ENCODE measurements at places on chromosomes 12 and 14.

DNA sequence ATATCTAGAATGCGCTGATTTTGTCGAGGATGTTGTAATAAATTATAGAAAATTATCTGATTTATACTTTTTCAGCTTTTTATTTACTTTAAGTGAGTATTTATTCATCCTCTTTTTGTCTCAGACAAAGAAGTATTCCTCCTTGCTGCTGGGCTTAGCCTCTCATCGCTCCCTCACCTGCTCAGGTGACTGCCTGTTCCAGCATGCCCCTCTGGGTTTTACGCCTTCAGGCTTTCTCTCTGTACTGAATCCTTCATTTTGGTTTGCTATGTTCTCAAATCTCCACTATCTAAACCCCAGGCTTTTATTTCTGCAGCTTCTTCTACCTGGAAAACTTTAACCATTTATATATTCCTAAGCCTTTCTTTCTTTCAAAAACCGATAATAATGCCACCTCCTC is 1650.9 kb upstream of the SEL1L start:
- DNase-seq = no peak

GRCh38 chr12:46490635-46491034 is 118.1 kb upstream of the SLC38A2 start:
- DNase-seq = no peak

GRCh38 chr12:7747246-7747645 is at the start of gene CLEC4C:
Gene CLEC4C (minus strand): TSS chr12:7747375. CDS start chr12:7747348, 27 bp downstream.
- DNase-seq = no peak

DNA sequence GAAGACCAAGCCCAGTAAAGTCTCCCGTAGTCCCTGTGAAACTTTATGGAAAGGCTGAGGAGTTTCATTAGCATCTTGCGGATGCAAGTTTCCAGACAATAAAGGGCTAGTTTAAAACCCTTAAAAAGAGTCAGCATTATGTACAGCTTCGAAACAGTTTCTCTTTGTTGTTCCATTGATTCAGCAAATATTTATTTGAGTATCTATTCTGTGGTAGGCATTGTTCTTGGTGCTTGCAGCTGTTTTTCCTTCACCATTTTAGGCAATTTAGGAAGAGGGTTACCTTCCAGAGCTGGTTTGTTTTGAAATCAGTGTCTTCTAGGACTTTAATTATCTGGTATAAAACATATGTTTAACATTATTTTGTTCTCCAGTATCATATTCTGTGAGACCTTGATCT is 1.5 kb downstream of the SLIRP start:
- DNase-seq = no peak

- DNase-seq = no peak
These were observed 351.0 kb upstream of the FKBP4 start for GRCh38 chr12:2443776-2444175.

GRCh38 chr12:76037130-76038103 is 5.8 kb upstream of the PHLDA1 start:
- peak; percentile 33 for DNase-seq

GRCh38 chr12:8687846-8688601 is 9.8 kb upstream of the RIMKLB start:
- peak; percentile 22 for DNase-seq

DNA sequence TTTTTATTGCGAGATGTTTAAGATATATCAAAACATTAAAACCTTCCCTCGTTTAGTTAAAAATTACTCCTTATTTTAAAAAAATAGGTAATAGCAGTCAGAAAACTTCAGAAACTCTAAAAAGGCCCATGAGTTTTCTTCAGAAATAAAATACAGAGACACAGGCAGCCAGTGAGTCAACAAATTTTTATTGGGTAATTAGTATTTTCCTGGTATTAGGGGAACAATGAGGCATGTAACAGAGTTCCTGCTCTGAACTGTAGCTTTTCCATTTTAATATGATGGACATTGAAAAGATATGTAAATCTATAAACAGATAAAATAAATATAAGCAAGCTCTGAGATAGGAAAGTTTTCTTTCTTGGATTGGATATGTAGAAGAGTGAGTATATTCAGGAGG is 399 bp upstream of the ZNF705A start:
- no peak for DNase-seq

GRCh38 chr14:30874120-30874998 is at the start of gene COCH:
Gene COCH (plus strand): TSS chr14:30874559. CDS start chr14:30874939, 380 bp downstream.
- DNase-seq = no peak

DNA sequence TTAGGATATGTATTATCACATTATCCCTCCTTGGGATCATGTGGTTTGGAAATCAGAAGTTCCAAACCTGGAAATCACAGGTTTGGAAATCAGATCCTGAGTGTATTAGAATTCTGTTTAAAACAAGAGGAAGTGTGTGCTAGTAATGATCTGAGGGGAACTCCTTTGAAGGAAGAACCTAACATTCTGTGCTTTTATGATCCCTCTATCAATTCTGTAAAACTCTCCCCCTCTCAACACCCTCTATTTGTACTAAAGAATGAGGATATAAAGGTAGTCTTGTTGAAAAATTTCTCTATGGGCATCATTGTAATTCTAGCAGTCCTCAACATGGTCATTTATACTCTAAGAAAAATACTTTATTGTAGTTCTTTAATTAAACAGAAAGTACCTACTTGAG is 97.4 kb downstream of the SRGAP1 start:
- DNase-seq = no peak

DNA sequence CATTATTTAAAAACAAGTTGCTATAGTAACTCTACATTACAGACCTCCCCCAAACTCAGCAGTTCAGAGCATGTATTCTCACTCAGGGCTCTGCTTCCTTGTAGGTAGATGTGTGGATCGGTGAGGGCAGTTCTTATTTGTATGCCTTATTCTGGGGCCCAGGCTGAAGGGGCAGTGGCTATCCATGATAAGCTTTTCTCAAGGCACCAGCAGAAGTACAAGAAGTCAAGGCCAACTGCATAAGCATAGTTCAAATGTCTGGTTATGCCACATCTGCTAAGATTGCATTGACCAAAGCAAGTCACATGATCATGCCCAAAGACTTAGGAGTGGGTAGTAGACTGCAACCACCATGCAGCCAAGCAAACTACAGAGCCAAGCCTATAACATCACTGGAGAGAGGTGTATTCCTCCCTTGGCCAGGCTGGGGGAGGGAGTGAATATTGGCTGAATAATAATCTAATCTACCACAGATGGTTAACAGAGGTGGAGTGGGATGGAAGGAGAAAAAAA is 4.6 kb downstream of the PSEN1 start:
- DNase-seq = no peak

- no peak for DNase-seq
These were observed 132.7 kb downstream of the PAPOLA start for GRCh38 chr14:96634896-96635295.

DNA sequence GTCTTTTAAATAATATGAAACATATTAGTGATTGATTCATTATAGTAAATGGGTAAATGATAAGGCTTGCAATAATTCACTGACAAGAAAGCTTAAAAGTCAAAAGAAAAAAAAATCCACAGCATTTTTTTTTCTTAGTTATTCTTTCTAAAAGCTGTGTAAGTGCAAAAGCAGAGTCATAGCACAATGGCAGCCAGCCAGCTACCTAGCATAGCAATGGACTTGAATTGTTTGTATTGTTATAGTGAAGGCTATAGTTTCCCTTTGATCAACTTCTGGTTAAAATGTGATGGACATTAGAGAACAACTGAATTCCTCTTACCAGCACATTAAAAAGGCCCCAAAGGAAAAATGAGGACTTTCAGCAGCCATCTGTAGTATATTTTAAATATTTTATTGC is 232.1 kb downstream of the NAV3 start:
- DNase-seq = no peak

GRCh38 chr14:99512571-99513182 is 31.5 kb downstream of the CCNK start:
- DNase-seq = no peak
